Breast epithelium (tissue), 4 donors: ENCODE measurements at places on chromosomes 12 and 14.
A peak's percentile ranks its signal among the peaks of the same experiment; 100 is the strongest.

- no peak for DNase-seq
- no peak overlapping the region for H3K27ac ChIP-seq
- H3K4me3 ChIP-seq: no peak overlapping the region
- no peaks in the 10 kb centered on the region for H3K36me3 ChIP-seq
- no peaks in the 10 kb centered on the region for H3K4me1 ChIP-seq
- no peaks in the 10 kb centered on the region for H3K27me3 ChIP-seq
Observed at GRCh38 chr12:88367231-88367630, 213.0 kb downstream of the KITLG start.

DNA sequence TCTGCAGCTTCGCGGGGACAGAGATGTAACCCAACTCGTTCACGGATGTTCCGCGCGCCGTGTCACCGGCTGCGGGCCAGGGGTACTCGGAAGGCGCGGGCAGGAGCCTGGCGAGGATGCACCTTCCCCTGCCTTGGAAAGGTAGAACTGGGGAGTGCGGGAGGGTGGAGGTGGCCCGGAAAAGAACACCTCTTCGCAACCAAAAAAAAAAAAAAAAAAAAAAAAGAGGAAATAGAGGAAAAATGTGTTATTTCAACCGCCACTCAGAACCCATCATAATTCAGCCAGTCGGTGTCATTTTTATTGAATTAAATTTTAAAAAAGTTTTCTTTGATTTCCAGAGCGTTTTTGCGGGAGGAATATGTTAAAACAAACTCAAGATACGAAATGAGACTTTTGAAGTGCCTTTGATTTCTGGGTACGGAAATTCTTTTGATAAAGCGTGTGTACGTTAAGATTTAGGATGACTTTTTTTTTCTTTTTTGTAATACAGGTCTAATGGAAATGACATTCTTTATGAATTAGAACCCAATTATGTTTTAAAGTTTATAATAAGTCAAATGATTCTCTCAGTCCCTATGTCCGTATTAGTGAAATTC lies 8.9 kb downstream of the CDKN1B start:
- no peak for DNase-seq
- peak overlapping the region; percentile 64 for H3K4me3 ChIP-seq
- no peaks in the 10 kb centered on the region for H3K36me3 ChIP-seq

DNA sequence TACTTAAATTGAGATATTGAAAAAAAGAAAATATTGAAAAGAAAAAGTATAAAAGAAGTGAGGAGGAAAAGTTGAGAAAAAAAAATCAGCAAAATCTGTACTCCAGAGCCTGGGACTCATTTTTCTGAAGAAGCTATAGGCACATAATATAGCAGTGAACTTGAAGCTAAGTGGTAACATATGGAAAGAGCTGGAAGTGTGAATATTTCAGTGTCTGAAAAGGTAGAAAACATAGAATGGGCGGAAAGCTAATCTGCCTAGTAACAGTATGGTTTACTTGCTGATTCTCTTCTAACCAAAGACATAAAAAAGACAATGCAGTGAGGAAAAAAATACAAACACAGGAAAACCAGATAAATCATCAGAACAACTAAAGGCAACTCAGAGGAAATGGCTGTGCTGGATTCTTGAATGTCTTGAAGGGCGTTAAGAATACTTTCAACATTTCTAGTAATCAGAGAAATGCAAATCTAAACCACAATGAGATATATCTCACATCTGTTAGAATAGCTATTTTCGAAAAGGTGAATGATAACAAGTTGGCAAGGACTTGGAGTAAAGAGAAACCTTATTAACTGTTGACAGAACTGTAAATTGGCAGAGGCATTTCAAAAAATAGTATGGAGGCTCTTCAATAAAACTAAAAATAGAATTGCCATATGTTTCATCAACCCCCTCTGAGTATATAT lies 784.6 kb downstream of the LRFN5 start:
- no peak overlapping the region for H3K27ac ChIP-seq
- H3K4me3 ChIP-seq: no peak overlapping the region
- H3K36me3 ChIP-seq: no peaks in the 10 kb centered on the region
- no peaks in the 10 kb centered on the region for H3K27me3 ChIP-seq
- H3K4me1 ChIP-seq: no peaks in the 10 kb centered on the region
- no peak for DNase-seq

DNA sequence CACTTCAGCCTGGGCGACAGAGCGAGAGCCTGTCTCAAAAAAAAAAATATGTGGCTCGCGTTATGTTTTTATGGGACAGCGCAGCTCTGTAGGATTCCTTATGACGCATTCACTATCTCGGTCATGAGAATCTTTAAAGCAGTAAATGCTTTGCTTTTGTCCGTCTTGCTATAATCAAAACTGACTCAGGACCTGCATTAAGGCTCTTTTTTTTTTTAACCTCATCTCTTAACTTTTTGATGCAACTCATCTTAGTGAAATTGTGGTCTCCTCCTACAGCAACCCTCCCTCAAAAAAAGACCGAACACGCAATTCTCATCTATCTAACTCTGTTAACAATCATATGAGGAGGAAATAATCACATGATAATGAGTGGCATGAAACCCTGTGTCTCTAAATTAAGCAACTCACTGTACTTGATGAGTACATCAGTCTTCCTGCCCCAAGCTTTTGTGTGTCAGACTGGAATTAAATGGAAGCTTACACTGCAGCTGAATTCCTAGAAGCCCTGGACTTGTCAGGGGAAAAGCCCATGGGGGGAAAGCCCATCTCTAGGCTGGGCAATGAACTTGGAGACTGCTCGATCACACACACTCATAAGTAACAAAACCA lies 4.3 kb downstream of the P2RX4 start:
- H3K4me1 ChIP-seq: no peaks in the 10 kb centered on the region
- DNase-seq: no peak
- H3K4me3 ChIP-seq: no peak overlapping the region
- no peaks in the 10 kb centered on the region for H3K27me3 ChIP-seq
- peak overlapping the region; percentile 57 for H3K27ac ChIP-seq
- no peaks in the 10 kb centered on the region for H3K36me3 ChIP-seq

DNA sequence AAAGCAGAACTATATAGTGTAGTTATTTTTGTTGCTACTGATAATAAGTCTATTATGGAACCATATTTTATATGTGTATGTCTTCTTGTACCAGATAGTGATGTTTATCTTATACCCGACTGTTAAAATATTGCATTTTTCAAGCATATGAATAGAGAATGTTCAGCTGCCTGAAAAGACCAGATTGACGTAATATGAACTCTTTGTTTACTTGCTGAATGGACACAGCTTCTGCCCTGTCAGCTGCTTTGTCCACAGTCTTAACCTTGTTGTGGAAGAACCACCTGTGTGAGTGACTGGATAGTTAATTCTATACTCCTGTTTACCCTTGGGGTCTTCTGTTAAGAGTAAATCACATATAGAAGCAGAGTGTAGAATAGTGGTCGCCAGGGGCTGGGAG lies 109.3 kb downstream of the LGR5 start:
- H3K4me3 ChIP-seq: no peak overlapping the region
- DNase-seq: no peak
- no peaks in the 10 kb centered on the region for H3K4me1 ChIP-seq
- no peak overlapping the region for H3K27ac ChIP-seq
- H3K36me3 ChIP-seq: no peaks in the 10 kb centered on the region
- no peaks in the 10 kb centered on the region for H3K27me3 ChIP-seq
